ENCODE measurements at places on chromosomes 4 and X.

DNA sequence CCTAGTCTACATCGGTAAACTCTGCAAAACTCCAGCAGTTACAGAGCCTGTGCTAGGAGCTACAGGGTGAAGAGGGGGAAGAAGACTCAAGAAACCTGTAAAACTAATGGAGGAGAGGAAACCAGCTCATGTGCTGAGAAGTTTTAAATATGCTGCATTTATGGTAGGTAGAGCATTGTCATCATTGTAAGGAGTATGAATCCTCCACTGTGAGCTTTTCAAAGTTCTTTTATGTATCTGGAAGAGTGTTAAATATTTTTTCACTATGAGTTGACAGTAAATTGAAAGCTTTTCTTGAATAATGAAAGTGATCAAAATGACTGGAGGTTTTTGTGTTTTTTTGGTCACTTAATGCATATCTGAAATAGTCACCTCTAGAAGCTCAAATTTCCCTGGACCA lies 46.2 kb downstream of the SEPTIN11 start:
- no peak for DNase-seq

DNA sequence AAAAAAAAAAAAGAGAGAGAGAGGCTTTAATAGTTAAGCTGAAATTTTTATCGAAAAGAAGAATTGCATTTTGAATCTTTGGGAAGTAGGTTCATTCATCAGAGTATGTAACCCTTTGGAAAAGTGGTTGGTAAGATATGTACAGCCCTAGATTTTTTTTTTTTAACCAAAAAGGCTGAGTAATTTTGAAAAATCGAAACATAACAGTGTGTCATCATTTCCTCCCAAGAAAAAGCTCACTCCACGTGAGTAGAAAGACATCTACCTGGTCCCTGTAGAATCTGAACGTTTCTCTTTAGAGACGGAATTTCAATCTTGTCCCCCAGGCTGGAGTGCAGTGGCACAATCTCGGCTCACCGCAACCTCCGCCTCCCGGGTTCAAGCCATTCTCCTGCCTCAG lies 16.2 kb downstream of the SHOX start:
- no peak for DNase-seq

- DNase-seq = peak; percentile 96
Measured at GRCh38 chr4:145734576-145735346, 54.8 kb downstream of the C4orf51 start.

- no peak for DNase-seq
Measured at GRCh38 chrX:140163371-140164159, 198.2 kb upstream of the CXorf66 start.

DNA sequence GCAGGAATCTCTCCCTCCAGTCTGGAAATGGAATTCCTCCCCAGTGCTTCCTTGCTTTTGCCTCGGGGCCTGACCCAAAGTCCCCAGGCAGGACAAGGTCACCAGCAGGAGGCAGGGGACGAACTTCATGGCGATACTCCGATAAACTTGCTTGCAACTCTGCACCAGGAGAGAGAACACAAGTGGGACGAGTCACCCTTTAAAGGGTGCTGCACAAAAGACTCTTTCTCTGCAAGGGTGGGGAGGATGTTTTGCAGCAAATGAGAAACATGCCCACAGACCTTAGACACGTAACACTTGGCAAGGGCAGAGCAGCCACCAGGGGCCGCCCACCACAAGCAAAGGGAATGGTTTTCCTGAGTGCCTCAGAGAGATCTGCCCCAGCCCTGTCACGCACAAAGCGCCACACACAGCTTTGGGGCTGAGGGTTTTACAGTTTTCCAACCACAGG lies at the start of gene FGFBP2:
FGFBP2 (minus strand) TSS at position 175 of the 451 bp plus-strand sequence; CDS start at position 129, 46 bp downstream.
- DNase-seq = peak; percentile 39

- DNase-seq = peak; percentile 67
Measured at GRCh38 chrX:43644124-43644701, 11.9 kb upstream of the MAOA start.

- no peak for DNase-seq
Measured at GRCh38 chr4:100340512-100341485, 150.5 kb upstream of the DDIT4L start.

- no peak for DNase-seq
Measured at GRCh38 chrX:4572691-4573090, 859.2 kb upstream of the PRKX start.

All from fibroblast of the conjunctiva (primary cell).